Fibroblast of the conjunctiva (primary cell): ENCODE measurements at places on chromosomes 6 and 20.

GRCh38 chr20:9204979-9205378, 136.1 kb downstream of the PLCB4 start:
- DNase-seq = no peak

DNA sequence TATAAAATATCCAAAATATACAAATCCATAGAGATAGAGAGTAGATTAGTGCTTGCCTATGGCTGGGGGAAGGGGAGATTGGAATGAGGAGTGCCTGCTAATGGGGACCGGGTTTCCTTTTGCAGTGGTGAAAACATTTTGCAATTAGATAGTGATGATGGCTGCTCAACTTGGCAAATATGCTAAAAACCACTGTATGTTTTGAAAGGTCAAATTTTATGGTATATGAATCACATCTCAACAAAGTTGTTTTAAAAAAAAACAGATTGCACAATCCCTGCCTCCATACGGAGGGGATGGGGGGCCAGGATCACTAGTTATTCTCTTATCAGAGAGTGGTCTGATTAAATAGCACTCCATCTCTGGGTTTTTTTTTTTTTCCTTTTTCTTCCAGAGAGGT, 76.9 kb upstream of the RIPOR2 start:
- peak; percentile 71 for DNase-seq

GRCh38 chr6:168088161-168089053, 9.4 kb upstream of the FRMD1 start:
- no peak for DNase-seq

GRCh38 chr6:115441651-115442050, 619.0 kb downstream of the FRK start:
- peak; percentile 2 for DNase-seq

DNA sequence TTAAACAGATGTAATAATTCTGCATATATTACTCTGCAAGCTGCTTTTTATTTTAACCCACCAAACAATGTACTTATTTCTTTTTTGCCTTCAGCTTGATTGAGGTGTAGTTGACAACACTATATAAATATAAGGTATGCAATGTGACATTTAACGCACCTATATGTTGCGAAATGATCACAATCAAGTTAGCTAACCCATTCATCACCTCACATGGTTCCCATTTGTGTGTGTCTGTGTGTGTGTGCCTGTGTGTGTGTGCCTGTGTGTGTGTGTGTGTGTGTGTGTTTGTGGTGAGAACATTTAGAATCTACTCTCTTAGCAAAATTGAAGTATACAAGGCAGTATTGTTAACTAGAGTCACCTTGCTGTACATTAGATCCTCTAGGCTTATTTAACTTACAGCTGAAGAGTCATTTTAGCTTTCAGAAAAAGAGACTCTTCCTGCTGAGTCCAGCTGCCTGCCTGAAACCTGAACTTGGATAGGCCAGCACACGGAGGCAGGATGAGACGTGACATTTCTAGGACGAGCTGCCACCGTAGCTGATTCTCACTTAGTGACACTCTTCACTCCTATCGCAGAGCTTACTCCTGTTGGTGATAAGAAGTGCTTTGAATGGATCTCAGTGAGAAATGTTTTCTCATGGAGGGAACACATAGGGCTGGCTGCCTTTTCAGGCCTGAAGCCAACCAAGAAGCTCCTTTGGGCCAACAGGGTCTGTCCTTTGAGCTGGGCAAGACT, 126.5 kb upstream of the RIPOR2 start:
- no peak for DNase-seq

DNA sequence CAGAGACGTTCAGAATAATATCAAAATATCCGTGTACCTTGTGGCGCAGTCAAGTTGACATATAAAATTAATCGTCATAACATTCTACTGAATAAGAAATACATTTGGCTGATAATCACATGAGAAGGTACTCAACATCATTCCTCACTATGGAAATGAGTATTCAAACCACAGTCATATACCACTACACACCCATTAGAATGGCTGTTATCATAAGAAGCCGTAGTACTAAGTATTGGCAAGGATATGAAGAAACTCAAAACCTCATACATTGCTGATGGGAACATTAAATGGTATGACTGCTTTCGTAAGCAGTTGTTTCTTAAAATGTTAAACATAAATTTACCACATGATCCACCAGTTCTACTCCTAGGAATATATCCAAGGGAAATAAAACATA, 244.7 kb downstream of the CDKAL1 start:
- DNase-seq = no peak

DNA sequence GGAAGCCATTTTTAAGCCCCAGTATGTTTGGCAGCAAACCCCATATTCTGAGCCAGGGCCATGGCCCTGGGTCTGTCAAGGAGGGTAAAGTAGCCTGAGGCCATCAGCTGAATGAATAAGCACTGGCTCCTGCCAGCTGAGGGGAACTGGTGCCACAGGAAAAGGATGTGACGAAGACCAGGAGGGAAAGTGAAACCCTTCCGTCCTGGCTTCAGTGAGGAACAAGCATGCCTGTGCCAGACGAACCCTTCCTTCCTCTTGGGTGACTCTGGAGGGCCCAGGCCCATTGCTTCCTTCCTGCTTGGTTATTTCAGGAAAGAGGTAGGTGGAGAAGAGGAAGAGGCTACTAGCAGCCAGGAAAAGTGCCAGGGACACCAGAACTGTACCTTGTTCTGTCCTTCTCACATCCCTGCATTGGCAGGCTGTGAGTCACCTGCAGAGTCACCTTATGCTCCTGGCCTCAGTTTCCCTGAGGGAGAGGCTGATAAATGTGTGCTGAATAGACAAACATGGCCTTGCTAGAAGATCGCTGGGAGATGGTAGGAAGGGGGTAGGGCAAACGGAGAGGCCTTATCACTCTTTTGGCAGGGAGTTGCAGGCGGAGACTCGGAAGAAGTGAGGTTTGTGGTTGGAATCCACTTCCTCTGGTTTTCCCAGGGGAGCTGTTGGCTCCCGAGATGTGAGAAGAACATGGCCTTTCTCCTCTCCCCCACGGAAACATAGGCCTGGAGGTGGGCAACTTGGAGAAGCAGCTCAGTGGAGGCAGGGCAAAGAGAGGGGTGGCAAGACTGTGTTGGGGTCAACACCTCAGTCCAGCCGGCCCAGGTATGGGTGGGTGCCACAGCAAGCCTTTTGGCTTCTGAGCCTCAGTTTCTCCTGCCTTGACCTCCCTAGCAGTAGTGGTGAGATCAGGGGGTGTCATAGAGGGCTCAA, 37.4 kb downstream of the COX4I2 start:
- DNase-seq = no peak

DNA sequence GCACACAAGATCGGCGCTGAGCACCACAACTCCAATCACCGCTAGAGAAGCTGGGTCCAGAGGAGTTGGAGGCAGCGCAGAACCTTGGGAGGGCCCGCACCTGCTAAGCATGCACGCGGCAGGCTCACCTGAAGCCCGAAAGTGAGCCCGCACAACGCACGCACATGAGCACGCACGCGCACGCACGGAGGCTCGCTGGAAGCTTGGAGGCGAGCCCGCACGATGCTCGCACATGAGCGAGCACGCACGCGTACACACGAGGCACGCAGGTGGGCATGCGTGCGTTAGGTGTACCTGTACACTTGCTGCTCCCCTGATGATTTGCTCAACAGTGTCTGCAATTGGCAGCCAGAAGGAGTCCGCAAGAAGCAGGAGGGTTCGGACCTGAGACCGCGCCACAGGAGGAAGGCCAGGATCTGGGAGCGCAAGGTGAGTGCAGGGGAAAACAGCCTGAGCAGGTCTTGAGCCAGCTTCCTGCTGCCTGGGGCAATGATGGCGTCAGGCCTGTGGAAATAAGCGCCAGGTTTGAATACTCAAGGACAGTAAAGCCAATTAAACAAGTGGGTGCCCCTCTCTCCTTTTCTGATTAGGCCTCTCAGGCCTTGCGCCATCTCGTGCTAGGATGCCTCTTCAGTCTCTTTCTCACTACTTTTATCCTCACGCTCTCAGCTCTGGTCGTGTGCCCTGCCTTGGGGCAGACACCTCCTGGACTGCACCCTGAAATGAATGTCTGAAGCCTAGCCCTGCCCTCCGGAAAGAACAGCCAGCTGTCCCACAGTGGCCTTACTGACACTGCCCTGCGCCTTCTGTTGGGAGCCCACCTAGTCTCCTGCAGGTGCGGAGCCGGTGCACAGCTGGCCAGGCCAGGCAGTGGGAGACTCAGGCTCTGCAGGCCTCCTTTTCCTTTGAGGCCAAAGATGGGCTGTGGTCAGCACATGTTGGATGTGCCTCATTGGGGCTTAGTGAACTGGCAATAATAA, 340.4 kb downstream of the CDC5L start:
- DNase-seq = no peak

DNA sequence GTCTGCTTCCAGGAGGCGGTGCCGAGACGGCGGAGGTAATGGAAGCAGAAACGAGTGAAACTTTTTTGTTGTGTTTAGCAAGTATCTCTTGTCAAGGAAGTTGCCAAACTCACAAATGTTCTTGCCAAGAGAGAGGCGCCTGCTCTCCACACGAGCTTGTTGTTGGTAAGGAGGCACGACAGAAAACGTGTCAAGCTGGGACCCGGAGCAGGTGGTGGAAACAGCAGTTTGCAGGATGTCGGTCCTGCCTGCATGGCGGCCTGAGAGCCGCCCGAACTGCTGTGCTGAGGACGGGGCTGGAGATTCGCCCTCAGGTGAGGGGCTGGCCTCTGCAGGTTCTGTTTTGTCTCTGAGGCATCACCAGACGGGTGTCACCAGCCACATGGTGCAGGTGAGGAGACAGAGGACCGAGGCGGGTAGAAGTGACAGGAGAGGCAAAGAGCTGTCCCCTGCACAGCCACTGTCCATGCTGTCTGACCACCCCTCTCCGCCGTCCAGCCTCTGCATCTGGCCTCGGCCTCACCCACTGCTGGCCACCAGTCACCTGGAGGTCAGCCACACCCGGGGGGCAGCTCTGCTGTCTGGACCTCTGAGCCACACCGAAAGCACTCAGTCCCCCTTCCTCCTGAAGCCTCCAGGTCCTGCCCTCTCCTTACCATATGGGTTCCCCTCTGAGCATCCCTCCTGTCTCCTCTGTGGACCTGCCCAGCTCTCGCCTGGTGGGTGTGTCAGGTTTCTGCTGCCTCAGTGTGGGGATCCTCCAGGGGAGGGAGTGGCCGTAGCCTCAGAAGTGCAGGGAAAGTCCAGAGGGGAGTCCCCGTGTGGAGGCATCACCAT, 261.5 kb downstream of the TAF4 start:
- no peak for DNase-seq

DNA sequence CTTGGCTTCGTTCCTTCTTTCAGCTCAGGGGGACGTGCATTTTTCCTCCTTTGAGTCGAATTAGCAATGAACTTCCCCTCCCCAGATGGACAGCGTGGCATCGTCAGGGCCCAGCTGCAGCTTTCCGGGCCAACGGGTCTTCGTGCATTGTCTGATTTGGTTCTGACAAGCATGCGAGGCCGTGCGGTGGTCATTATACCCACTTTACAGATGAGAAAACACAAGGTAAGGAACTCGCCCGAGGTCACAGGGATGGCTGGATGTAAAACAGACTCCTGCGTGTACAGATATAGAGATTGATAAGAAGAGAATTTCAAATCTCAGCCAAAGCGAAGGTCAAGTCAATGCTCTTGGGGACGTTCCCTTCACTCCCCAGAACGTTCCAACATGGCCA, 187.6 kb upstream of the SULF2 start:
- no peak for DNase-seq

DNA sequence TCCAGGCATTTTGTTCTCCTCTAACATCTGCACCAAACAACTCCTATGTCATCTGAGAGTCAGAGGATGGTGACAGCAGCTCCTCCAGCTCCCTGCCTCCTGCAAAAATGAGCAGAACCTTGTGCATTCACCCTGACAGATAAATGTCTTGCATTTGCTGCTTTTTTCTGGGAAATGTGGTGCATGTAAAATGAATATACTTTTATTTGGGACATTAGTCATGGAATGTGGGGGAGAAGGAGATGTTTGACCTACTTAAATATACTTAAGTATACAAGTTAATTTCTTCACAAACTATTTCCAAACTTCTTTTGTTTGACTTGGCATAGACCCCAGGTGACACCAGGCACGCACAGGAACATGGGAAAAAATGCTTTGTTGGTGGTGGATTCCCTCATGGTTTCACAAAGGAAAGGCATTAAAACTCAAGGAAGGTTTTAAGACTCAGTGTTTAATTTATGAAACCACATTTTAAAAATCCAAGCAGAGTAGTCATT, 181.8 kb upstream of the MCHR2 start:
- peak; percentile 40 for DNase-seq

GRCh38 chr6:6331393-6331792, 10.9 kb upstream of the F13A1 start:
- DNase-seq = no peak

DNA sequence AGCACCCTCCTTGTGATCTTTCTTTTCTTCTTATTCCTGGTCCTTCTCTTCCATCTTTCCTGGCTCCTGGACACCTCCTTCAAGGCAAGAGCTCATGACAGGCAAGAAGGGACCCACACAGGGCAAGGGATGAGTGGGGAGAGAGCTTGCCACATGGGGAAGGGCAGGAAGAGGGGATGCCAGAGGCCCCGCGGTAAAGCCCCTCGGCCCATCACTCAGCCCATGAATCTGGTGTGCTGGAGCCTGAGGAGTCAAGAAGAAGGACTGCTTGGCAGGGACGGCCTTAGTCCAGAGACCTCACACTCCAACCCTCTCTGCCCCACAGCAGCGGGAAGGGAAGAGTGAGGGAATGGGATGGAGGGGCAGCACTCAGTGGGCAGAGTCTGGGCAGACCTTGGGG, 52.3 kb upstream of the SAYSD1 start:
- DNase-seq = no peak

- no peak for DNase-seq
These were observed 150.3 kb downstream of the LINC00237 start for GRCh38 chr20:20955892-20956291.

GRCh38 chr6:111681860-111682259, 76.2 kb upstream of the TRAF3IP2 start:
- no peak for DNase-seq

GRCh38 chr6:153484056-153484455, 353.0 kb upstream of the RGS17 start:
- no peak for DNase-seq

- no peak for DNase-seq
These were observed 209.8 kb downstream of the BMP7 start for GRCh38 chr20:57056651-57057050.

GRCh38 chr20:58073945-58074856, 154.3 kb downstream of the ANKRD60 start:
- DNase-seq = no peak

DNA sequence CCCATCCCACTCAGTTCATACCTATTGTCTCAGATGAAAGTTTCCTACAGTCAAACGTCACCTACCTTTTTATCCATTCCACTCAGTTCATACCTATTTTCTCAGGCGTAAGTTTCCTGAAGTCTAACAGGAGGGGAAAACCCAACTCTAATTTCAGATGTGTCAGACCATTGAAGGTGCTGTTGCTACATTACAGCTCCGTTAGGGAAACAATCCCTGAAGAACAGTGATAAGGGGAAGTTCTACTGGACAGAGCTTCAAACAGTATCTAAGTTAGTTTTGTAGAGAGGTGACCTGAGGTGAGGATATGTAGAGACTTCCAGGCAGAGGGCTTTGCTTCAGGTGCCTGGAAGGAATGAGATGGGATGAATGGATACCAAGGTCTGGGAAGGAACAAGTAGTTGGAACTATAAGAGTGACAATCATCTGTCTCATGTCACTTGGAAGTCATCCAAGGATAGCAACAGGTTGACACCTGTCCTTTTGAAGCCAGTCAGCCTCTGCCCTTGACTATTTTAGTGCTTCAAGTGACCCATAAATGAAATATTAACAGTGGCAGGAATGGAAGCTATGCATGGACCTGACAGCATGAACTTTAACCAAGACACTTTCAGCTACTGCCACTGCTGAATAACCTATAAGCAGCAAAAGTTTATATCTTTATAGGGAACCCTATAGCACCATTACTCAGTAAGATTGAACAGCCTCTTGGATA, 191.6 kb upstream of the MOCS1 start:
- DNase-seq = no peak
